Skeletal muscle cell (primary cell): ENCODE measurements at places on chromosomes 2 and 18.

DNA sequence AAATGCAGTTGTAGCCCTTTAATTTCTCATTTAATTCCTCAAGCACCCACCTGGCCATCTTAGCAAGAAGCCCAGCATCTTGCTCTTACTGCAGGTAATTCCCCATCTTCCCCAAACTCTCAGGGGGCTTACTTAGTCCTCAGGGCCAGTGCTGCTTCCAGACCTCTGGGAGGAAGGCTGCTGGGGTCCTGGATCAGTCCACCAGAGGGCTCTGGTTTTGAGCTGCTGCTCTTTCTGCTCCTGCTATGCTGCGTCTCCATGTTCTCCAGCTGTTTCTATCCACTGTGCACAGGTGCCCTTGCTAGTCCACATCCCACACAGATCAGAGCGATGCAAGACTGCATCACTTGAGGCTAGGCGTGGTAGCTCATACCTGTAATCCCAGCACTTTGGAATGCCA, 34.5 kb upstream of the TMEM87B start:
- DNase-seq, result no peak

DNA sequence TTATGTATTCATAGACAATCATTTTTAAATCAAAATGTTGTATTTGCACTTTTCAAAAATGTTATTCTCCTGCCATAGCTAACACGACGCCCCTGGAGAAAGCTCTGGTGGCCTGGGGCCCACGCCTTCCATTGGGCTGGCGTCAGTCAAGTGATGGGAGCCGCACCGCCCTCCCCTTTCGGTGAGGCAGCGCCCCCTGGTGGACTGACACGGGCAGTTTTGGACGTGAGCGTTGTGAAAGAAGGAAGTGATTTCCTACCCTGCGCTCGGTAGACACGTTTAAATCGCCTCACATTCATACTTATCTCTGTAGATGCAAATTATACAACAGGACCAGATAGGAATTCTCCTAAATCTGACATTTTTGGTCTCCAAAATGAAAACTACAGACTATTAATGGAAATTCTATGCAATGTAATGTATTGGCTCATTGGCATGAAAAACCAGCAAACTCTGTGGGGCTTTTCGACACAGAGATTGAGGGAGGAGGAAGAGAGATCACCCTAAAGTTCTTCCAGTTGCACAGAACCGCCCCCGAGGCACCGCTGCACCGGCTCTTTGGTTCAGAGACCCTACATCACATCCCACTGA, 326.2 kb upstream of the SOX11 start:
- peak; percentile 13 for DNase-seq

GRCh38 chr2:23791030-23791429, 135.9 kb downstream of the ATAD2B start:
- peak; percentile 65 for DNase-seq

GRCh38 chr2:204434660-204435462, 110.4 kb upstream of the PARD3B start:
- DNase-seq, result peak; percentile 59

DNA sequence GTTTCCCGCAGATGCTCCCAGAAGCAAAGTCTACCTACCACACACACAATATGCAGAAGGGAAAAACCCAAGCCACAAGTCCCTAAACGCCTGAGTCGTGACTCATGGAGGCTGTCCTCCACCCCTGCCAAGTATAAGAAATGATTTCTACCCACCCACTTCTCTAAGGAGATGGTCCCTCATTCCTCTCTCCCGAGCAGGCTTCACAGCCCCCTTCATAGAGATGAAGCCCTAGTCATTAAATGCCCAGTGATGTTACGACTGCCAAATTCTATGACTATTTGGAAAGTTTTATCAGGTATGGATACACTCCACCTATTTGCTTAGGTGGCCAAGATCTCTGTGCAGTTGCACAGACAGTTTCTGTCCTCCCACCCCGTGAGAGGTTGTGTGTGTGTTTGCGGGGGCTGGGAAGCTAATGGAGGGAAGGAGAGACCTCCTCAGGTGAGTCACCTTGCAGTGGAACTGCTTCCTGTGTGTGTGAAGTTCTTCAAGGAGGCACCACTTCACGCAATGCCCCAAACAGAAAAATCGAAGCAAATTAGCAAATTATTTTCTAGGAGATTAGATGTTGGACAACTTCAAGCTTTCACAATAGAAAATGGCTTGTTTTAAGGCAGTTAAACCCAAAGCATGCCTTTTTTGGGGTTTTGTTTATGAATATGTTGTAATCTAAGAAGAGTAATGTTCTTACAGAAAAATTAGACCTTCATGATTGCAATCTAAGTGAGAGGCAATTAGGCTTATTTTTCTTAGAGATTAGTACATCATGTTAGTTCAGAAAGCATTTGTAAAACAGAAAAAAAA, 175.2 kb downstream of the TGIF1 start:
- DNase-seq, result peak; percentile 93

- no peak for DNase-seq
Measured at GRCh38 chr2:226971084-226971483, 135.2 kb downstream of the RHBDD1 start.

GRCh38 chr2:215880970-215881369, 132.4 kb downstream of the MREG start:
- no peak for DNase-seq

- DNase-seq, result no peak
Measured at GRCh38 chr2:129762386-129763189, 216.9 kb upstream of the RAB6C start.

- DNase-seq, result no peak
Measured at GRCh38 chr2:101779190-101779589, 81.7 kb downstream of the MAP4K4 start.

DNA sequence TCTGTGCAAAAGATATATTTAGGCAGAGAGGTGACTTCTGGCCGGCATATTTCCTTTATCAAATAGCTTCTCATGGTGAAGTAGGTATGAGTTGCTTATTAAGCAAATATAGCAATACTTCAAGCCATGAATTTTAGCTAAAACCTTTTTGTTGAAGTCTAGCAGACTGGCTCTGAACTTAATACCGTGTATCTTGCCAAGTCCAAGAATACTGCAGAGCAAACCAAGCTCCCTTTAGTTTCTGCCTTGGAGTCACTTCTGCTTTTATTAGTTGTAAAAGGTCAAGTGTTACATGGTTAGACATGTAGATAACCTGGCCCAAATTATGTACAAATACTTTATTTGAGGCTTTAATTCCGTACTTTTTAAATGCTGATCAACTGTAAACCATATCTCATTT, 627.6 kb upstream of the PKDCC start:
- DNase-seq, result no peak
